GM04503 (cell line): ENCODE measurements at places on chromosomes 12 and 14.

DNA sequence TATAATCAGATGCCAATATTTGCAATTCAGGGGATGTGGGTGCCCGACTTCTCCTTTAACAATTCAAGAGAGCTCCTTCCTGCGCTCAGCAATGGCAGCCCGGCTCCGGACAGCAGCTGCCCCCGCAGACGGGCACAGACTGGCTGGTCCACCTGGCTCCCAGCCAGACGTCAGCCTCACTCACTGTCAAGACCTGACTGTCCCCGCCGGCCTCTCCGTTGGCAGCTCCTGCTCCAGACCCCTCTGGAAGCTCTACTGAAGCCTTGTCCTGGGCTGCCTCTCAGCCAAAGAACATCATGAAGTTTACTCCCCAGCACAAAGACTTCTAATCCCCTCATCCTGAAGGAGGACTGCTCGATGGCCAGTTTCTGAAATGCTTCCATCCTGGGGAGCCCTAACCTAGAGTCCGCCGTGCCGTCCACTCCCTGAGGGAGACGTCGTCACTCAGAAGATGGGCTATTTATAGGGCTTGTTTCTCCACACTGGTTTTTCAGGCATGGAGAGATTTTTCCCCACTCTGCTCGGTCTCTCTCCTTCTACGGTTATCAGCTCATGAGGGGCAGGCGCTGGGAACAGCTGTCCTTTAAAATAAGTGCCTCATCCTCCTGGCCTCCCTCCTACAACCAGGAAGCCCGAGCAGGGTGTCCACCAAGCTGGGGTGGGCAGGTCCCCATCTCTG lies 126.2 kb downstream of the RFLNA start:
- no peak for DNase-seq

DNA sequence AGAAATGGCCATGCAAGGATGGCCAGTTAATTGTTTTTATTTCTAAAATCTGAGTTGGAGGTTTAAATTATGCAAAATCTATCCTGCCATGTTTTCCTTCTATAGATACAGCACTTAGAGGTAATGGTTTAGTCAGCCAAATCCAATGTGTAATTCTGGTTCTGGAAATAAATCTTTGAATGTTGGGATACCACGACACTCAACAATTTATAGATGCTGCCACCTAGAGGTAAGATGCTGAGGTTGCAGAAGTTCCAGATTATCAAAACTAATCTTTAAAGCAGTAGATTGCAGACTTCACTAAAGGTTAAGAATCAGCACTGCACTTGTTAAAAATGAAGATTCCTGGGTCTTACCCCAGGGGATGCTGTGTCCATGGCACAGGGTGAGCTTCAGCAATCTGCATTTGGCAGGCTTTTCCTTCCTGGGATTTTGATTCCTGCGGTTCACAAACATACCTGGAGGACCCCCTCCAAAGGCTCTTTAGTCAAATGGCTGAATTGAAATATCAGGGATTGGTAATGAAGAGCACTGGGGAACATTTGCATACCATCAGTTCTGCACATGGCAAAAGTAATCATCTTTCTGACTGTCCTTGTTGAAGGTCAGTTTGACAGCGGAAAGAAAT lies 53.4 kb upstream of the ANO4 start:
- no peak for DNase-seq

DNA sequence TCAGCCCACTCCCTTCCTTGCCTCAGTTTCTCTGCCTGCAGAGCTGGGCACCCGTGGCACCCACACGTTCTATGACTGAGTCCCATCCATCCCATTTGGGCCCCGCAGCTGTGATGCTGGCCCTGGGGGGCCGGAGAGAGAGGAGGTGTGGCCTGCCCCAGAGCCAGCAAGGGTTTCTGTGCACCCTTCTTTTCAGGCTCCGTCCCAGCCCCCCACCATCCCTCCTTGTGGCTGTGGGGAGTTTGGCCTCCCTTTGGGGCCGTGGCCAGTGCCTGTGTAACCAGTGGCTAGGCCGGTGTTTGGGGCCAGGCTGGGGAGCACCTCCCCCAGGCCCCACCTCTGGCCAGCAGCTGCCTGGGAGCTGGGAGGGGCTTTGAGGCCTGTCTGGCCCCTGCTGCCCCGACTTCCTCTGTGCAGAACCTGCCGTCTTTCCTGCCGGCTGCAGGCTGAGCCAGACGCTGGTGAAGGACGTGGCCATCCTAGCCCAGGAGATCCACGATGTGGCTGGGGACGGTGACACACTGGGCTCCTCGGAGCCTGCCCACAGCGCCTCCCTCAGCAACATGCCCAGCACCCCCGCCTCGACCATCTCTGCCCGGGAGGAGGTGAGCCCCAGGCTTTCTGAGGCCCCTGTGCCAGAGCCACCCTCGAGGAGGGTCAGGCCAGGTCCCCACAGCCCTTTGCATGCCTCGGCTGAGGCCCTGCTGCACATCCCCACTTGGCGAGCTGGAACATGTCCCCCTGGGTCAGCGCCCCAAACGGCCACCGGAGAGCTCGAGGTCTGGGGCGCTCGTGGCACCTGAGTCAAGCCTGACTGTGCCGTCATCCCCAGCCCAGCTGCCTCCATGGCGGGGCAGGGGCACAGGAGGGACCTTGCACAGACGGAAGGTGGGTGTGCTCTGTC lies 27.7 kb downstream of the CEP170B start:
- DNase-seq: no peak

DNA sequence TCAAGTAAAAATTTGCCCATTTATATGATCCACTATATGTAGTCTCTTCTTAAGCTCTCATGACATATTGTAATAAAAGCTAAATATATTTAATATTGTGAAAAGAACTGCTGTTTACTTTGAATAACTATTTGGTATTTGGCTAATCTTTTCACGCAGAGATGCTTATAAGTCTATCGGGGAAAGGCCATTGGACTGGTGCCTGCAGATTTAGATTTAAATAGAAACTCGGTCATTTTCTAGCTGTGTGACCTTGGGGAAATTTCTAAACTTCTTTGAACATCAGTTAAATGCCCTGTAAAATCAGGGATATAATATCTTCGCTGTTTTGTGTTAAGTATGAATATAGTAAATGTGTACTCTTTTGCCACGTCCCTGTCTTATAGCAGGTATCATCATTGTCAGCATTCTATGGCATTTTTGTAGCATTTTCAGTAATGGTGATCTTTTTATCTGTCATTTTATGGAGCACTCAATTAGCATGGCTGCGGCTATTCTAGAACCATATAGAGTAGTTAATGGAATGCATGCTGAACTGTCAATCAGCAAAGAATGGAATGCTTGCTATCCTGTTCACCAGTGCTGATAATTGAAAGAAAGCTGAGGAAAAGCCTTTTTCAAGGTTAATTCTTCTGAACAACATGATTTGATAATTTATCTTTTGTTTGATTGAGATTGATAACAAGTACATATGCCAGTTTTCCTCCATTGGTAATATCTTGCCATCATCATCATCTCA lies 181.2 kb downstream of the TMTC2 start:
- DNase-seq: no peak

- DNase-seq: no peak
Measured at GRCh38 chr14:40133463-40133862, 701.2 kb upstream of the FBXO33 start.

DNA sequence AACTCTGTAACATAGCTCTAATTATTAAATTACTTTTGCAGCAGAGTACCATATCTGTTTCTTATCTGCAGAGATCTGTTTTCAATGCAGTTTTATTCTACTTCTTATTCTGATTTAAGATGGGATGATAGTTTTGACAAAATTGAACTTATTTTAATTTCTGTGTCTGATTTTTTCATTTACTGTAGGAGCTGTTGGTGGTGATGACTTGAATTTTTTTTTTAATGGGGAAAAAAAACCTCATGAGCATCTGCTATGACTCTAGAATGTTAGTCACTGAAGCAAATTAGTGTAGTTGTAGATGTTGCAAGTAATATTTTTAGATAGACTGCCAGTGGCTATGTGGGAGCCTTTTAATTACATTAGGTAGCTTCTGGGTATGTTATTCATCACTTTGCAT lies 23.4 kb downstream of the DNM1L start:
- peak; percentile 9 for DNase-seq

- no peak for DNase-seq
Measured at GRCh38 chr12:25698772-25699171, 145.7 kb upstream of the LMNTD1 start.

- peak; percentile 70 for DNase-seq
Measured at GRCh38 chr14:50762001-50762930, 68.7 kb downstream of the NIN start.

DNA sequence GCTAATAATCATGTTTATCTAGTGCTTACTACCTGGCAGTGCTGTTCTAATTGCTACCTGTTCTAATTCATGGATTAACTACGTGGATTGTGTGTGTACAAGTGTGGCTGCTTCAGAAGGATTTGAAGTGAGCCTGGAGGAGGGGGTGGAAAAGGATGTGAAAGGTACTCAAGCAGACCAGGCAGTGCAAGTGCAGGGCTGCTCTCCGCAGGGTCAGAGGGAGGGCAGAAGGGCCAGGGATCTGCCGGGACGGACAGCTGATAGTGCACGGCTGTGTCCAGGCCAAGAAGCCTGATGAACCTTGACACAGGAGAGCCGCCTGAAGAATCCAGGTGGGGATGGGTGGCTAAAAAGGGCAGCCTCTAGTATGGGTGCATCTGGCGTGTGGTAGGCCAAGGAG lies 28.5 kb downstream of the PIWIL1 start:
- DNase-seq: no peak

GRCh38 chr14:102666635-102667034 lies 74.2 kb downstream of the RCOR1 start:
- no peak for DNase-seq

DNA sequence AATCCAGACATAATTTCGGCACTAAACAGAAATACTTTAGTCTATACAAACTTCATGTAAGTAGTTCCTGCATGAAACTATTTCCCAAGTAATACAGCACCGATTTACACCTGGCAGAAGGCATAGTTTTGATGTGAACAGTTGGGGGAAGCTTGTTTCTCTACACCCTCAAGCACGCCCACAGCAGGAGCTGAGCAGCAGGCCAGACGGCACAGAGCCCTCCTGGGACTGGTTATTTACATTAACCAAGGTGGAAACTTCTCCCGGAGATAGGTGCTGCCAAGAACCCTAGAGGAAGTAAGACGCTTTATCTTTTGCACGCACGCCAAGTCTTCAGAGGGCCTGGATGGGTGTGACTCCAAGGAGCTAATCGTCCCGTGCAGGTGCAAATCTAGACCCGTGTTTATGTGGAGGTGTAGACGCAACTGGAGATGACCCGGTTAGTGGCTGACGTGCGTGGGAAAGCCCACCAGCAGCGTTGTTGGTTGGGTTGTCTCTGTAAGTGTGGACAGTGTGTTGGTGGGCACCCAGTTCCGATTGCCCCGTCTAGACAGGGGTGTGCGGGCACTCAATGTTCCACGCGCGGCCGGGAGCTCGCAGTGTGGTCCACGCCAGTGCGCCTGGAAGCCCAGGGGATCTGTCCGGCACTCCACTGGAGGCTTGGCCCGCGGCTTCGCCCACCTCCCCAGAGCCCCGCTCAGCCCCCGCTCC lies 767 bp upstream of the TCP11L2 start:
- DNase-seq: no peak

GRCh38 chr14:71692496-71692895 lies 239.7 kb upstream of the RGS6 start:
- DNase-seq: no peak
